IPS DF 6.9 (cell line): ENCODE measurements at places on chromosomes 2 and 18.

DNA sequence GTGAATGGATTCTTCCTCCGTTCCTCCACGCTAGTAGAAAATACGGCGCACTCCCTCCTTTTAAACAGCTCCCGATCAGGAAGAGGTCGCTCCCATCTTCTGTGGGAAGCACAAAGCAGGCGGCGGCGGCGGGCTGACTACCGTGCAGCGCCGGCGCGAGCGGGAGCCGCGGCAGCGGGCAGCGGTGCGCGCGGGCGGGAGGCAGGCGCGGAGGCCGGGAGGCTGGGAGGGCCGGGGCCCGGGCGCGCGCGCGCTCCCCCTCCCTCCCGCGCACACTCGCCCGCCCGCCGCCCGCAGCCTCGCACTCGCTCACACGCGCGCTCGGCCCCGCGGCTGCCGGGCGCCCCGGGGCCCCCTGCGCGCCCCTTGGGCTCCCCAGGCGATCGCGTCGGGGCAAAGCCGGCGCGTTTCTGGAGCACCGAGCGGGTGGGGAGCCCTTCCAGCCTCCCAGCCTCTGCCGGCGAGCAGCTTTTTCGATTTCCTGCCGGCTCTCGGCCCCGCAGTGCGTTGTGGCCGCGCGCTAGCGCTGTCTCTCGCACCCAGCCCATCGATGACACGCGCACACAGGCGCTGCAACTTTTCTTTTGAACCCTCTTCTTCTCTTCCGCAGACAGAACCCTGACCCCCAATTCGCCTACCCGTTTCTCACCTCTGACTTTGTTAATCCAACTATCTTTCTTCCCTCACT, at the start of gene SLC8A1:
Gene SLC8A1 (minus strand): TSS at position 173 of the 688 bp plus-strand sequence.
- DNase-seq = no peak

- no peak for DNase-seq
Observed at GRCh38 chr2:225602205-225602604, 202.7 kb downstream of the NYAP2 start.

- DNase-seq = no peak
Observed at GRCh38 chr2:3458396-3459184, 60.7 kb downstream of the ADI1 start.

DNA sequence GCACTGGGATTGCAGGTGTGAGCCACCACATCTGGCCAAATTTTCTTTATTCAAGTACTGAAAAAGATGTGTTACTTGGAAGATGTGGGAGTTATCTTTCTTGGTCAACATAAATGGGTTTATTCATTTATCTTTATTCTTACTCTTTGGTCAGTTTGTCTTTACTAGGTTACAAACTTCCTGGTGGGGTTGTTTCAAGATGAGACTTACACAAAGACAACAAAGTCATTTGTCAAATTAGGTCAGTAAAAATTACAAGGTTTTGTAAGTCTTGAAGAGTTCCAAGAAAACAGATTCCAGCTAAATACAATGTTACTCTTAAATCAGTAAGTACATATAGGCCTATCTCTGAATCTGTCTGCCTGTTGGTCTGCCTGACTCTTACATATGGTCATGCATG, 48.9 kb downstream of the DARS1 start:
- DNase-seq = no peak

- no peak for DNase-seq
Observed at GRCh38 chr18:25075331-25075730, 276.6 kb downstream of the ZNF521 start.

DNA sequence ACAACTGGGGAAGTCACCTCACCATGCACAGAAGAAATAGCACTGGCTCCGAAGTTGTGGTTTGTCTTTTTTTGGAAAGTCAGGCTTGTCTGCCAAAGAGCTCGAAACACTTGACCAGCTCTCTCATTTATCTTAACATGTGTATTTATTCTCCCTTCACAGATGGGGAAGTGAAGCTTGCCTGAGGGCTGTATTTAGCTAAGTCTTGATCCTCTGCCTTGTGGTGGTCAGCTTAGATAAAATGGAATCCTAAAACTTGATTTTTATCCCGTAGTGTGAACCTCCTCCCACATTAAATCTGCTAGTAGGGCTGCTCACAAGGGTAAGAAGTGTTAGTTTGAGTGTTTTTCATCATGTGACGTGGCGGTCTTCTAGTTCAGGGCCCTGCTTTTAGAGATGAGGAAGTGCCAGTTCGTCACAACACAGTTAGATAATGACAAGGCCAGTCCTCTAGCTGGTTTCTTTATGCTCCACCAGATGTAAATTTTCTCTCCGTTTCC, 89.7 kb downstream of the TMEM247 start:
- DNase-seq = no peak

DNA sequence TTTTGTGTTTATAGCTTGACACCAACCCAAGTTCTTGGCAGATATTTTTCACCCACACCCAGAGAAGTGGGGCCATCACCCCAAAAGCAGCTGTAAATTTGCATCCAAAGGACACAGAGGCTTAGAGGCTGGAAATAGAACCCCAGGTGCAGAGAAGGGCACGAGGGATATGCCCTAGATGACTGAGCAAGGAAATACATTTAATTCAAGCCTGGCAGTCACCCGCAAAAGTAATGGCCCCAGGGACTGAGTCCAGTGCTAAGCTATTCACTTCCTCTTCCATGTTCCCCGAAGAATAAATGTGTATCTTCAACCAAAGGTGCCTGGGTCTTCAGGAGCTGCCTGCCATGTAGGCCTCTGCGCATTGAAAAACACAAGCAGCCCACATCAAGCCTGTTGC, 14.0 kb upstream of the REG3G start:
- no peak for DNase-seq

GRCh38 chr2:110113961-110114591, 1.5 kb downstream of the MALL start:
- DNase-seq = no peak

DNA sequence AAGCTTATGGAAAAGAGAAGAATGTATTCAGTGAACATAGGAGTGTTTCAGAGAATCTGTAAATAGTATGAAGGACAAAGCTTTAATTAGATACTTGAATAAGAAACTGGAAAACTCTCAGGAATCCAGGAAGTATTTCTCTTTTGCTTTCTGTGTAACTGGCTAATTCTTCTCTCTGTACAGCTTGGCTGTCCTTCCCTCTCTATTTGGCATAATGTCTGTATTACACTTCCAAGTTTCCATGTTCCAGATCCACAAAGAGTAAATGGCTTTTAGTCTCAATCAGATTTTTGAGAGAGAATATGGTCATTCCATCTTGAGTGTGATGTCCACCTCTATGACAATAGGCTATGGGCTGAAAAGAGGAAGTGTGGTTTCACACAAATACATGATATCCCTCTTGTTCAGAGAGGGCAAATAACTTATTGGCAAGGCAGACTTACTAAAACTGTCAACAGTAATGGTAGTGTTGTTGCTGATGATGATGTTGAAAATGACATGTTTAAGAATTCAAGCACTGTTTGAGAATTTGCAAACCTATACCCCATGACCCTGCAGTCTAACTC, 129.2 kb upstream of the ERBB4 start:
- no peak for DNase-seq

GRCh38 chr2:45119855-45120254, 110.6 kb upstream of the SIX2 start:
- no peak for DNase-seq

GRCh38 chr18:22098563-22098989, 70.8 kb upstream of the GATA6 start:
- DNase-seq = no peak

GRCh38 chr18:44180683-44181082, 500.0 kb upstream of the SETBP1 start:
- DNase-seq = no peak

DNA sequence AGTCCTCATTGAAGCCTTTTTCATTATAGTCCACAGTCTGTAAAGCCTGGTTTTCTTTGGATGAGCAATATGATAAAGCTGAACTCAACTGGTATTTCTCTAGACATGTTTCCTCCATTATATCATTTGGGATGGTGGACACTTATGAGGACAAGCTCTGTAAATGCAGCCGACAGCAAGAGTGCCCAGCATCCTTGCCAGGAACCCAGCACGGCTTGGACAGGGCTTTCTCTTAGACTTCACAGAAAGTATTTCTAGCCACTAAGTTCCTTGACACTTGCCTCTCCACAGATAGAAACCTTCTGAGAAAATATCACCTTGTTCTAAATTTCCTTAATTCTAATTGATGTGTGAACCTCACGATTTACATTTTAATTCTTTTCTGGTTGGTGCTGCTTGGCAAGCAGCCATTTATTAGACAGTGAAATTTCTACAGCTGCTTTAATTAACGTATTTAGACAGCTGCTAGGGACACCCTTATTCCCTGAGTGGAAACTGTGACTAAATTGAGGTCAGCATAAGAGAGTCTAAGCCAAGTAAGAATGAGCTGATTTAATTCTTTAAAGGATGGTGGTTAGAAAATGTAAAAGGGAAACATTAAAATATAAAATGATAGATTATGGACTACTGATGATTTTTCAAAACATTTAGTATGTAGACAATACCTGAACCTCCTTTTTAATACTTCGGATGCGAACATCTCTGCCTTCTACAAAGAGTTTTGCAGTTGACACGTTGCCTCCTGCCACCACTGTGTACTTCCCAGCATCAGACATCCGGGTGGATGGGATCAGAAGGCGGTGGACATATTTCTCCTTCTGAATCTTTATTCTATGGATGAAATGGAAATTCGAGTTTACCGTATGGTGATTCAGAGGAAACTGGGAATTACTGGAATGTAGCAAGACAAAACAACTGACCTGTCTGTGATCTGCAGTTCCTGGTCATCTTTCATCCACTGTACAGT, 39.8 kb downstream of the TTN start:
- no peak for DNase-seq

GRCh38 chr18:4146797-4147196, 308.3 kb downstream of the DLGAP1 start:
- no peak for DNase-seq

GRCh38 chr2:127087791-127088495, 19.0 kb downstream of the BIN1 start:
- no peak for DNase-seq

- no peak for DNase-seq
Observed at GRCh38 chr2:6948677-6949351, 31.6 kb downstream of the RNF144A start.

DNA sequence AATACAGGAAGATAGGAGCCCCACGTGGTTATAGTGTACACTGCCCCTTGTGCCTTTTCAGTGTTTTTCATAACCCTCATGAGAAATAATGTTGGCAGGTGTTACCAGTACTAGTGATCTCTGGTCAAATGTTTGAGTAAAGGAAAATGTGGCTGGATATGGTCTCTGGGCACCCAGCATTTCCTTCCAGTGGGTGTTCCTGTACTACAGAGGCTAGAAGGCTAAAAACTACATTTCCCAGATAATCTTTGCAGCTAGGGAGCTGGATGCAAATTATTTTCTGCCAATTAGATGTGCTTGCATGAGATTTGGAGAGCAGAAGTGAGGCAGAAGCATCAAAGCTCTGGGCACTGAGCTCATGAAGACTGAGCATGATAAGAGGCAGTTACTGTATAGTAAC, 45.1 kb downstream of the KIAA2012 start:
- DNase-seq = no peak

DNA sequence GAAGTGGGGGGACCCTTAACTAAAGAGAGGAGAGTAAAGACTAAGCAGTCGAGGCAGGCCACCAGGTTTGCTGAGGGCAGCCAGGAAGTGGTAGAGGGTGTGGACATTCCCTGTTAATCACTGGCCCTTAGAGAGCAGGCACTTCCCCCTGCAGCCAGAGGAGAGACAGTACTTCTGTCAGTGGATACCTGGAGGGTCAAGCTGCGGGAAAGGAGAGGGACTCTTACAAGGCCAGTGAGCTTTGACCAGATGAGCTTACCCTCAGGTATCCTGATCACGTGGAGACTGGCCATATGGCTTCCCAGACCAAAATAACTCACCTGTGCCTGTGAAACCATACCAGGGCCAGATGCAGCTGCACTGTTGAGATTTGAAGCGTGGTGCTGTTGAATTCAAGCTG, 28.6 kb downstream of the ITGA6 start:
- no peak for DNase-seq

DNA sequence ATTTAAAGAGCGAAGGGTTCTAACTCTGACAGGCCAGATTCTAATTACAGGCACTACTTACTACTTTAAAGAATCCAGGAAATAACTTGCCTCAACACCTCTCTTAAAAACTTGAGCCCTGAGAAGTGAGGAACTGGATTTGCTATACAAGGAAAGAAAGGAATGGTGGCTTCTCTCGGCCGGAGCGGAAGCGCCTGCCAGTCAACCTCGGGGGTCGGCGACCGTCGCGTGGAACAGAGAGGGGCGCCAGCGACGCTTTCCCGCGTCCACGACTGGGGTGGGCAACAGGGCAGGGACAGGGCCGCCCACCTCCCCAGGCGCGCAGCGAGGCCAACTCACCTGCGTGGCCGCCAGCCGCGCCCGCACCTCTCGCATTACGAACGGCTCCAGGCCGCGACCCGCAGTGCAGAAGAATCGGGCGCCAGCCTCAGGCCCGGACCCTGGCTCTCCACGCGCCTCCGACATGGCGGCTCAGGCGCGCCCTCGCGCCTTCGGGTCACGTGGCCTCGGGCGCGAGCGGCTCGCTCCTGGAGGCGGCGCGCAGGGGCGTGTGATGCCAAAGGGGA, at the start of gene THUMPD2:
Gene THUMPD2 (minus strand): TSS at position 484 of the 566 bp plus-strand sequence. CDS start 19 bp downstream, at position 465.
- no peak for DNase-seq

DNA sequence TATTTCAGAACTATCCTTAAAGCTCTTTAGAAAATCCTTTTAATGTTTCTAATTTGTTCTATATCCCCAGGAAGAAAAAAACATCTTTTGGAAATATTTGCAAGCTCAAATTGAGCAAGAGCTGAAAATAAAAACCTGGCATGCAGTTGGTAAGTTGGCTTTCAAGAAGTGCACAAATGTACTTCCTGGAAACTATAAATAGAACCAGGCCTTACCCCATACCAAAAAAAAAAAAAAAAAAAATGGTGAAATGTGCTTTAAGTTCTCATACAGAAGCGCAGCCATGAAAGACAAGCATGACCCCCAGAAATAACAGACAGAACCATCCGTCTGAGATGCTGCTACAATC, 178.5 kb downstream of the HDAC4 start:
- DNase-seq = no peak

- DNase-seq = no peak
Observed at GRCh38 chr2:44777537-44777936, 164.0 kb upstream of the SIX3 start.

- no peak for DNase-seq
Observed at GRCh38 chr2:101253013-101253702, 472 bp downstream of the CNOT11 start.

- DNase-seq = no peak
Observed at GRCh38 chr2:74464406-74464805, 776 bp downstream of the MOGS start.

GRCh38 chr18:3245853-3246634, 1.6 kb upstream of the MYL12A start:
- DNase-seq = peak; percentile 84
